ENCODE measurements at places on chromosomes 16 and 17.

GRCh38 chr17:41917679-41918313, 955 bp downstream of the ACLY start:
- DNase-seq, result no peak

- DNase-seq, result no peak
These were observed 16.8 kb upstream of the PLLP start for GRCh38 chr16:57301126-57301817.

GRCh38 chr17:78412403-78412802, 34.0 kb downstream of the PGS1 start:
- peak; percentile 69 for DNase-seq

GRCh38 chr16:66619534-66620428, 15.3 kb downstream of the CMTM3 start:
- DNase-seq, result peak; percentile 83
